Hematopoietic multipotent progenitor cell (in vitro differentiated cells): ENCODE measurements at places on chromosomes 7 and 10.

DNA sequence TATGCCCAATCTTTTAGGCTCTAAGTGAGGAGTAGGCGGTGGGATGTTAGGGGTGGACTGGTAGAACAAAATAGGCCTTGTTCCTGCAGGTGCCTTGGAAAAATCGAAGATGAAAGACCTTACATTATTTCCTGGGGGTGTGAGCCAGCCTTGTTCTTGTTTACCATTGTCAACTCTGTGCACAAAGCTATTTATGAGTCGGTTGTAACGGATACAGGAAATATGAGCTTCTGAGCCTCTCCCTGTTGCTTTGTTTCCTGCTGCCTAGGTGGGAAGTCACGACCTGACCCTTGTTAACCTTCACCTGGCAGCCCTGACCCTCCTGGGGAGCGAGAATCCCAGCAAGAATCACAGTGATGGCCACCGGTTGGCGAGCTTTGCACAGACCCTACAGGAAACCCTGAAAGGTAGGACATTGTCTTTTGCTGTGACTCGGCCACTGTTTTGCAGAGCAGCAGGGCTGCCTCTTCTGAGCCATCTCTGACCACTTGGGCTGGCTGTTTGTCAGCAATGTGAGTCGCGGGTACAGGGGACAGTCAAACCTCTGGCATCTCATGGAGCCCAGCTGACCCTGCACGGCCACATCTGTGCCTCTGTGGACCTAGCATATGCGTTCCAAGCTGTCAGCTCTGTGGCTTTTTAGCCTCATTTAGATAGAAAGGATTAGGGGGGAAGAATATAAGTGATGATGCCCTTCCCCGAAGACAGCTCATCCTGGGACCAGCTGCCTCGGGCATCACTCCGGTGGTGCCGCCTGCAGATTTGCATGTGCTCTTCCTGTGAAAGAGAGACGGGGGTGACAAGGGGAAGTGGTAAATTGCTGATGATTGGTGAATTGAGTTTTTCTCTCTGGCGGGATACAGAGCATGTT, 102.1 kb upstream of the ANLN start:
- DNase-seq, result no peak

DNA sequence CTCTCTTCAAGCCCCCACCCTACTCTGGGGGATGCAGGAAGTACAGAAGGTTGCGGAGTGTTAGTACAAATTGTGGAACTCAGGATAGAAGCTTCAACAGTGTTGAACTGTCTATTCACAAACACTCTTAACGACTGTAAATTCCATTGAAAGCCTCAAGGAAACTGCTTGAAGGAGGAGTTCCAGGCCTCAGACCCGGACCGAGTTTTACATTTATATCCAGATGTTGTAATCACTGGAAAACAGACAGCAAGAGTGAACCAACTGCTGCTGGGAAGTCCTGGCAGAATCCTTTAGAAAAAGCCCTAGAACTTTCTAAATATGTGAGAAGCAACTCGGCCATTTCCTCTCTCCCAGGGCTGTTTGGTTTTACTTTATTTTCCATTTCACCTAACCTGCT, 84.1 kb upstream of the LRRC18 start:
- no peak for DNase-seq

DNA sequence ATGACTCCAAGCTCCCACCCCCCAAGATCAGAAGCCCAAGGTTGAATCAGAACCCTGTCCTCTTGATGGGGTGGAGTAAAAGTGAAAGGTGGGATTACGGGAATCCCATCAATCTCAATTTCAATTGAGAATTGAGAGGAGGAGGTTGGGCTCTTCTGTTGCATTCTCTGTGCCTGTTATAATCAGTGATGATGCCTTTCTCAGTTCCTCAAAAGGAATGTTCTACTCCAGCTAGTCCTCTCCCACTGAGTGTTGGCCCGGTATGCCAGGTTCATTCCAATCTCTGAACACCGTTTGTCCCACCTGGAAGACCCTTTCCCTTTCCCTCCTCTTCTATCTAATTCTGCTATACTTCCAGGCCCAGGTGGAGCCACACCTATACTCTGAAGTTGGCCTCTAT, 17.2 kb upstream of the XPNPEP1 start:
- no peak for DNase-seq

DNA sequence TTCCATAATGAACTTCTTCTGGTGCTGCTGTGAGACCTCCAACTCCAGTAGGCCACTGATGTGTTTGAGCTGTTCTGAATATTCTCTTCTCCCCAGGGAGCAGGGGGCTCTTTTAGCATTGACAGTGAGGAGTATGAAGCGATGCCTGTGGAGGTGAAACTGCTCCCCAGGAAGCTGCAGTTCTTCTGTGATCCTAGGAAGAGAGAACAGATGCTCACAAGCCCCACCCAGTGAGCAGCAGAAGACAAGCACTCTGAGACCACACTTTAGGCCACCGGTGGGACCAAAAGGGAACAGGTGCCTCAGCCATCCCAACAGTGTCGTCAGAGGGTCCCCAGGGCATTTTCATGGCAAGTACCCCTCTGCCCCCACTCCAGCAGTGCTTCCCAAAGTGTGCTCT, 49.3 kb downstream of the DENND11 start:
- DNase-seq, result no peak
